NCI-H460 (cell line): ENCODE measurements at places on chromosomes 2 and 18. TPM values are rescaled to one million over a fixed set of nuclear protein-coding genes. Genes with fewer than 3 reads are reported as not detected.

The OR6B2 gene
- total RNA-seq = not detected in 2 replicates

The TGFA gene
- 0.64 and 1.3 TPM in 2 replicates for total RNA-seq

The TLX2 gene
- total RNA-seq = 0.40 and 0.43 TPM in 2 replicates

DNA sequence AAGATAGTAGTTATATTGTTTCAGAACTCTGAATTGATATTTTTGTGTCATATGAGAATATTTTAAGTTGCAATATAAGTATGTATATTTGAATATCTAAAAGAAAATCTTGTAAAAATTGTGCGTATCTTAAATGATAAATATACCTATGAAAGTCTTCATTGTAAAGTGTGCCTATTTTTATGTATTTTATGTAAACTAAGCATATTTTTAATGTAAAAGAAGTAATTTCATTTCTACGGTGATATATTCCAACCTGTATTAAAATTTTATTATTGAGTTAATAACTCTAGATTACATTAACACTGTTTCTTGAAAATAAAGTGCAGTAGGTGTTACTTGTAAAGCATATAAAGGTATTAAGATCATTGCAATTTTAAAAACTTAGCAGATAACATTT is 233.4 kb downstream of the PHLPP1 start:
- no peak for DNase-seq

- DNase-seq = no peak
Observed at GRCh38 chr2:230347659-230348305, 20.8 kb downstream of the SP140L start.
